Calu3 (cell line): ENCODE measurements at places on chromosomes 16 and 17. TPM values are rescaled to one million over a fixed set of nuclear protein-coding genes. Genes with fewer than 3 reads are reported as not detected.

- no peak for DNase-seq
Measured at GRCh38 chr17:21272881-21273792, 11.4 kb upstream of the MAP2K3 start.

- DNase-seq = no peak
Measured at GRCh38 chr16:54655121-54655590, 275.5 kb upstream of the IRX5 start.

DNA sequence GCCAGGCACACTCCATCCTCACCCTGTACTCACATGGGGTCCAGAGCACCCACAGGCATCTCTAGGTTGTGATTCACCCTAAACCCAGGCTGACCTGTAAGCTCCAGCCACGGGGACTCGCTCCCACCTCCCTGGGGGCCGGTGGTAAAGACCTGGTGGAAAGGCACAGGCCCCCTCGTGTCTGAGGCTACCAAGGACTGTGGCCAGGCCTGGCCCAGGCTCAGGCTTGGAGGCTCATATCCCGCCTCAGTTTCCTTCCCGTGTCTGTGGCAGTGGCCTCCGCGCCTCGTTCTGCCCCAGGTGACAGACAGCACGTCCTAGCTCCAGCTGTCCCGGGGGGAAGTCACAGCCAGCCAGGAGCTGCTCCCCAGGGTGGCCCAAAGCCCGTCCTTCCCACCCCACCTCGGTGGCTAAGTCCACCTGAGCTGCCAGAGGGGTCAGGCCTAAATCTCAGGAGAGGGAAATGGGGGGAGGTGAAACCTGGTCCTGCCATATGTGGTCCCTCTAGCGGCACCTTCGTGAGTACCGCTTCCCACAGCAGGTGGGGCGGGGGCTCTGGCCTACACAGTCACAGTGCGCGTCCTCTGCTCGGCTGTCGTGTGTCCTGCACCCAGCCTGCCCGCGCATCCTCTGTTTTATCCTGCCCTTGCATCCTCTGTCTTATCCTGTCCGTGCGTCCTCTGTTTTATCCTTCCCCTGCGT, 12.6 kb downstream of the CDH15 start:
- DNase-seq = no peak

The RSPRY1 gene
- total RNA-seq = 43.6 and 47.4 TPM in 2 replicates

DNA sequence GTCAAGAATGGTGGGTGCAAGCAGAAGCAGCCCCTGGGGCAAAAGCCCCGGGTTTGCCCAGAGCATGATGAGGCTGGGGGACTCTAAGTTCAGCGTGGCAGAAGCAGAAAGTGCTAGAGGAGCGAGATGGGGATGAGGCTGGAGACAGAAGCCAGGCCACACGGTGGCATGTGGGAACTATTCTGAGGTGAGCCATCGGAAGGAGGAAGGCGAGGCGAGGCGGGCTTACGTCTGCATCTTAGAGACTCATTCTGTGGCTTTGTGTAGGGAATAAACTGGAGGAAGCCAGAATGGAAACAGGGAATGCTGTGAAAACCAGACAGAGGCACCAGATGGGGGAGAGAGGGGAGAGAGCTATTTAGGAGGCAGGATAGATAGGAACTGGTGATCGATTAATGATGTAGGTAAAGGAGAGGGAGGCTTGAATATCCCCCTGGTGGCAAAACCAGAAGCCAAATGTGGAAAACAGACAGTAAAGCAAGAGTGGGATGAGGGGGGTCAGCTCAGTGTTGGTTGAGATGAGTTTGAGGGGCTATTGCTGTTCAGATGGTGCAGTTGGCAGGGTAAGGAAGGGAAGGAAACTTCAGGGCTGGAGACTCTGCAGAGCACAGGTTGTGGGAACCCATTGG, 3.1 kb upstream of the TNFSF13 start:
- no peak for DNase-seq
